ENCODE measurements at places on chromosomes 1 and 21. TPM values are rescaled to one million over a fixed set of nuclear protein-coding genes. Genes with fewer than 3 reads are reported as not detected.

Gene GUCA2B
- total RNA-seq = 0.19 TPM

Gene C4BPB
- 0.92 TPM for total RNA-seq

Gene OR2L5
- total RNA-seq = not detected

Gene UBL4B
- total RNA-seq = not detected

Gene NMNAT2
- total RNA-seq = 0.84 TPM

Gene NCF2
- 2.3 TPM for total RNA-seq

Gene B3GALT5
- 0.24 TPM for total RNA-seq

Gene SYCP1
- not detected for total RNA-seq

Gene SLC9C2
- not detected for total RNA-seq
